ENCODE measurements at places on chromosomes 3 and 15.
A peak's percentile ranks its signal among the peaks of the same experiment; 100 is the strongest.

GRCh38 chr3:124854009-124854408 is 33.2 kb downstream of the ITGB5 start:
- peak; percentile 70 for DNase-seq

DNA sequence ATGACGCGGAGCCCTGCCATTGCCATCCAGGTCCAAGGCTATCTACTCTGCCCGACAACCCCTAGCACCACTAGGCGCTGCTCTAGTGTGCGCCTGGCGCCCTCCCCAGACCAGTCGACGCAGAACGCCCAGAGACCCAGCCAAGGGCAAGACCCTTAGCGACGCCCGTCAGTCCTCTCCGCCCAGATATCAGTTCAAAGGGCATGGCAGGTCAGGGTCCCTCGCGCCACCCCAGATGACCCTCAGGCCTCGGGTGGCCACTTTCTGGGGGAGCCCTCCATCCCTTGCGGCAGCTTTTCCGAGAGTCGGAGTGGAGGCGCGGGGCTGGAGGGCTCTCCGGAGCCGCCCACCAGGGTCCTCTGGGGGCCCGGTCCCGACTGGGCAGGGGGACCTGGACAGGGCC is 371 bp upstream of the CLSTN2 start:
- no peak for DNase-seq

DNA sequence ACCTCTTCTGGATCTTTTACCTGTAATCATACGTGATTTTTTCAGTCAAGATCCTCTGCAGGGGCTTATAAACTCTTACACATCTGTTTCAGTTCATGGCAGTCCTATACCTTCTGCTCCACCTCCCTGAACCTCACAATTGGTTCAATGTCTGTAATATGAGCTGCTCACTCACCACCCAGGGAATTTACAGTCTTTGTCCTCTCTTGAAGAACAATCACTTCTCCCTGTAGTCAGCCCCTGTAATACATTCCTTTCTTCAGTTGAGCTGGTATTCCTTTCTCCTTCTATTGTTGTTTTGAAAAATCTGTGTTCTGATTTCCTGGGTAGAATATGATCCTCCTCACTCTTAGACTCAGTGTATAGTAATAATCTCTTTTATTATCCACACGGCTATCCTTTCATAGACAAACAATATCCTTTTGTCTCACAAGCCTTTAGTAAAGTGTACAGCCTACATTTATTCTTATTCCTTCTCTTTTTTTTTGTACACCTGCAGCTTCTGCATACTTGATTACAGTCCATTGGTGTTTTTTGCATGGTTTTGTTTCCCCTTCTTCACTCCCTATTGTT is 101.8 kb downstream of the NECTIN3 start:
- no peak for DNase-seq

GRCh38 chr3:177729956-177730681 is 532.8 kb upstream of the TBL1XR1 start:
- no peak for DNase-seq

DNA sequence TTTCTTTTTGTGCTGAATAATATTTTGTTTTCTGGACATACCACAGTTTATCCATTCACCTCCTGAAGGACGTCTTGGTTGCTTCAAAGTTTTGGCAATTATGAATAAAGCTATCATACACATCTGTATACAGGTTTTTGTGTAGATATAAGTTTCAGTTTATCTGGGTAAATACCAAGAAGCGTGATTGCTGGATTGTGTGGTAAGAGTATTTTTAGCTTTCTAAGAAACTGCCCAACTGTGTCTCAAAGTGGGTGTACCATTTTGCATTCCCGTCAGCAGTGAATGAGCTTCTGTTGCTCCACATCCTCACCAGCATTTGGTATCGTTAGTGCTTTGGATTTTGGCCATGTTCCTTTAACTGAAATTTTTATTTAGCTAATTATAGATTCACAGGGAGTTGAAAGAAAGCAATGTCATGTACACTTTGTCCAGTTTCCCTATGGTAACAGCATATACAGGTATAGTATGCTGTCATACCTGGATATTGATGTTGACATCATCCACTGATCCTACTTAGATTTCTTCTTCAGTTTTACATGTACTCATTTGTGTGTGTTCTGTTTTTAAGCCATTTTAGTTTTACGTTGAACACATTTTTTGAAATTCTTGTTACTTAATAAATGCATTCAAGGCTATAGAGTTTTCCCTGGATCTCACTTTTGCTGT is 11.9 kb downstream of the ARID3B start:
- DNase-seq = no peak

GRCh38 chr15:60928210-60928609 is 300.9 kb downstream of the RORA start:
- DNase-seq = no peak

- DNase-seq = no peak
Measured at GRCh38 chr3:191889756-191890155, 428.8 kb downstream of the PYDC2 start.

- no peak for DNase-seq
Measured at GRCh38 chr3:116701070-116701469, 8.5 kb upstream of the TUSC7 start.

DNA sequence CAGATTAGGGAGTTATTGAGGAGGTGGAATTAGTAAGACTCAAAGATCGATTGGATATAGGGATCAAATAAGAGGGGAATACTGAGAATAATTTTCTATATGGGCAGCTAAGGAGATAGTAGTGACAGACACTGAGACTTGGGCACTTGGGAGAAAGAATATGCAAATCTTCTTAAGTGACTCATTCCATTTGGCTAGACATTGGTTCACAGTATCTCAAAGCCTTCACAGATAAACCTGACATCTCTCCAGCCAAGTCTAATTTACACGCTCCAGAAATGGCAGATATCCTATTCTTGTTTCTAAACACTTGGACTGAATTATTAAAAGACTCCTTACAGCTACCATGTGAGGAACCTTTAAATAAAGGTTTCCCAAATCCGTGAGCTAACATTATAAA is 104.6 kb upstream of the ADAMTS9 start:
- no peak for DNase-seq

- DNase-seq = no peak
Measured at GRCh38 chr15:25054943-25055342, 100.2 kb downstream of the SNRPN start.

GRCh38 chr3:40464339-40465110 is 7.4 kb downstream of the RPL14 start:
- DNase-seq = no peak

DNA sequence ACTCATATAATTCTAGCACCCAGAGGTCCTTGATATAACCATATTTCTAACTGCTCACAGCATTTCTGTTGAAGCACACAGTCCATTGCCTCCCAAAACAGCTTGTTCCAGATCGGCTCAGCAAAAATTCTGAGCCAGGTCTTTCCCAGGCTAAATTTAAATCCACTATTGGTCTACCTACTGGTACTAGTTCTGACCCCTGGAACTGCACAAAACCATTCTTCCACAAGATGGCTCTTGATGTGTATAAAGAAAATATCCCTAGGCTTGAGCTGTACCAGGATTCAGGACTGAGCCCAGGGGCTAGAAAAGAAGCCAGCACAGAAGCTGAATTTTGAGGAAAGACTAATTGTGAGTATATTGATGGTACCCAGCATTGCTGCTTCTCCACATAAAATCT is 75.4 kb upstream of the ABHD17C start:
- peak; percentile 38 for DNase-seq

DNA sequence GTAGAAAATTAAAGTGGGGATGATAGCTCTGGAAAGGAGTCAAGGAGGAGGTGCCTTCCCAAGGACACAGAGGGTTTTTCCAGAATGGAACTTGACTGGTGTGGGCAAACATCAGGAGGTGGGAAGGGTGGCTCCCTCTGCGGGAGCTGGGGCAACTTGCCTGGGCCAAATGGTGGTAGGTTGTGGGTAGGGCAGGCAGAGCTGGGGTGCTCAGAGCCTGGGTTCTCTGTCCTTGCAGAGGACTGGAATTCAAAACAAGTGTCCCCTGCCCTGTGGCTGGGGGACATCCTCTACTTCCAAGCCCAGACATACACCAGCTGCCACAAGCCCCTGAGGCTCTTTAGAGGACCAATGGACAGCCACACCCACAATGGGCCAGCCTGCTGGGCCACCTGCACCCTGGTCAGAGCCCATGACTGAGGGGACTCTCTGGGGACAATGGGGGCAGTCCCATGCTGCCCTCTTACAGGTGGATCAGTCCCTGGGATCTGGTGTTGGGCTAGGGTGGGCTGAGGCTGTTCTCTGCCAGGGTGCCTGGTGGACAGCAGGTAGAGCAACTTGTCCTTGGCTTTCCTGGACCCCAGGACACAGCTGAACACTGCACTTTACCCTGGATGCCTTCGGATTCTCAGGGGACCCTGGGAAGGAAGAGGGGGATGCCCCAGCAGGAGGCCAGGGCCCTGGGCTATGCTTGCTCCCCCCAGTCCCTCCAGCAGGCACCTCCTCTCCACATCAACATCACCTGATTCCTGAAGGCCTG is 38.6 kb upstream of the CSPG4 start:
- no peak for DNase-seq

DNA sequence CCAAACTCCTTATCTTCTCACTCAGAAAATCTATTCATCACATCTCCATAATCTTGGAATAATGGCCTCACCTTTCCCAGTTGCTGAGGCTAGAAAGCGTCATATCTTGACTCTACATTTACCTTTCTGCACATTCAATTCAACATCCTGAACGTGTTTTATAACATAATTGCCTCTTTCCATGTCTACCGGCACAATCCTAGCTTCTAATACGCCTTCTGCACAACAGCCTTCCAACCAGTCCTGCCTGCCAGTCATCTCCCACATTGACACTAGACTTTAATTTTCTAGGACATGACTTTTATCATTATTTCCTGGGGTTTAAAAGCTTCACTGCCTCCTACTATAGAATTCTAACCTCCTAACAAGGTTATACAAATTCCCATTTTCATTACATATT is 906.6 kb downstream of the ROBO1 start:
- DNase-seq = no peak

All from HCEC 1CT (cell line).